NCI-H2081 treated with DMSO at 0.1 percent for 48 hours (cell line): ENCODE measurements at places on chromosomes 7 and 10.

- no peak for DNase-seq
Observed at GRCh38 chr7:128697302-128697905, 25.3 kb downstream of the GARIN1A start.

- no peak for DNase-seq
Observed at GRCh38 chr7:20785157-20786048, 1.3 kb downstream of the SP8 start.

GRCh38 chr7:114369294-114369693 lies 45.3 kb upstream of the FOXP2 start:
- no peak for DNase-seq

- DNase-seq, result no peak
Observed at GRCh38 chr7:33643530-33643929, 261.8 kb upstream of the BMPER start.

DNA sequence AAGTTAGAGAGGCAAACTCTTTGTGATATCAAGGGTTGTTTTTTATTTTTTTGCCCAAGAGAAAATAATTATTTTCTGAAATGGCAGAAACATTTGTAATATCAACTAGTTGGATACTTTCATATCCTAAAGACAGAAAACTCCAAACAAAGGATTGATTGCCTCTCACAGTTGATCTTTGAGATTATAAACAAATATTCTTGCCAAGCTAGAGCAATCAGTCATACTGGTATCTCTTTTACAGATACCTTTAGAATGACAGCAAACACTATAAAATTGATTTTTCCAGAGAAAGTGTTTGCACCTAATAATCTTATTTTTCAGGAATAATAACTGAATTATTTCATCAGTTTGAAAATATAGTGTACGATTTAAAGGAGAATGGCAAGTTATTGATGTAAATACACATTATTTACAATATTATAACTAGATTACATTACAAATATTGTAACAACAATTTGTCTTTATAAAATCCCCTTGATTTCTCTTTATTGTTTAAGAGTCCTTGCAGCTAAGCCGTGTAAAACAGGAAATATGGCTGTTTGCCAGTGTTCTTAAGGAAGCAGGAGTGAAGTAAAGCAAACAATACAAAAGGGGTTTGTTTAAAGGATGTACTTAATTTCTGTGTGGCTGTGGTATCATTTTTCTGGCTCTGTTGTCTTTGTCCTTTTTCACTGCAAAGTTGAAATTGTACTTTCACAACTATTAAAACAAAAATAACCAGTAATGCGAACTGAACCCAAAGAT lies 58.4 kb downstream of the MAPK8 start:
- no peak for DNase-seq

DNA sequence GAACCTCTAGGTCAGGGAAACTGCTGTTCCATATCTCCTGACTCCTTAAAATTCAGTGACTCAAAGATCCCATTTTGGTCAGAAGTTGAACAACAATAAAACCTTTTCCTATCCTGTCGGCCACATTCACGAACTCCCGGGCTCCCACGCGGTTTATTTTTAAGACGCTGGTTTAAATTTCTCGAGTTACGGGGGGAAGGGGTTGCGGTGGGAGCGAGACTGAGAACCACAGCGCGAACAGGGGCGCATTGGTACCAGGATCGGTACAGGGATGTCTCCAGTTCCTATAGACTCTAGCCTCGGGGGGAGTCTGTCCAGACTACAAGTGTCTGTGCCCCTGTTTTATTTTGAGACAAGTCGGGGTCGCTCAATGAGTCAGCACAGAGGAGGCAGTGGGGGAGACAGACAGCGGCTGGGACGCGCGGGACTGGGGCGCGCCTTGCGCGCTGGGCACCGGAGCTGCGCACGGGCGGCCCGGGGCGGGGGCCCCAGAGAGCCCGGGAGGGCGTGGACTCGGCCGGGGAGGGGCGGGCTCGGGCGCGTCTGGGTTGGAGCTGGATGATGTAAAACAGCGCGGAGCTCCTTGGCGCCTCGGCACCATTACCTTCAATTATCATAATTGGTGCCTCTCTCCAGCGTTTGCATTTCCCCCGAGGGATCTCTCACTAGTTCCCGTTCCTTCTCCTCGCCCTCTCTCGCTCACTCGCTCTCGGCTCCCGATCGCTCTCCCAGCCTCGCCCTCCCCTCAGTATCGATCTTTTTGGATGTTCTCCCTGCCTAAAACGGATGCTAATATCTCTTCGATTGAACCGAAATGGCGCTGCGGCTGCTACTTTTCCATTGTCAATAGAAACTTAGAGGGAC lies 8.7 kb upstream of the BAMBI start:
- DNase-seq, result no peak

GRCh38 chr10:7027237-7027912 lies 383.5 kb downstream of the SFMBT2 start:
- DNase-seq, result no peak

DNA sequence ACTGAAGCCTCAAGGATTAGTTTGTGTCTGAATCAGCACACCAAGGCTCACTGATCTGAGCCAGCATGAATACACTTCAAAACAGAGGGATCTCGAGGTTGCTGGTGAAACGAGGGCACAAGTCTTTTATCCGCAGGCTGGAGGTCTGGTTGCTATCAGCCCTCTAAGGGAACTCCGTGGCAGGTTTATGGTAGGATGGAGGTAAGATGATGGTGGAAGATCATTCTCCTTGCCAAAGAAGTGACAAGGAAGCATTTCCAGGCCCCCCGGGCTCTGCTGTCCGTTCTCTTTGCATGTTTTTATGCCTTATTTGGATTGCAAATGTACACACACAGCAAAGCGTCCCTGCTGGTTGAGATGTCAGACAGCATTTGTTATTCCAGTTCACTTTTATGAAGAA lies 268.3 kb downstream of the ARHGAP12 start:
- no peak for DNase-seq

DNA sequence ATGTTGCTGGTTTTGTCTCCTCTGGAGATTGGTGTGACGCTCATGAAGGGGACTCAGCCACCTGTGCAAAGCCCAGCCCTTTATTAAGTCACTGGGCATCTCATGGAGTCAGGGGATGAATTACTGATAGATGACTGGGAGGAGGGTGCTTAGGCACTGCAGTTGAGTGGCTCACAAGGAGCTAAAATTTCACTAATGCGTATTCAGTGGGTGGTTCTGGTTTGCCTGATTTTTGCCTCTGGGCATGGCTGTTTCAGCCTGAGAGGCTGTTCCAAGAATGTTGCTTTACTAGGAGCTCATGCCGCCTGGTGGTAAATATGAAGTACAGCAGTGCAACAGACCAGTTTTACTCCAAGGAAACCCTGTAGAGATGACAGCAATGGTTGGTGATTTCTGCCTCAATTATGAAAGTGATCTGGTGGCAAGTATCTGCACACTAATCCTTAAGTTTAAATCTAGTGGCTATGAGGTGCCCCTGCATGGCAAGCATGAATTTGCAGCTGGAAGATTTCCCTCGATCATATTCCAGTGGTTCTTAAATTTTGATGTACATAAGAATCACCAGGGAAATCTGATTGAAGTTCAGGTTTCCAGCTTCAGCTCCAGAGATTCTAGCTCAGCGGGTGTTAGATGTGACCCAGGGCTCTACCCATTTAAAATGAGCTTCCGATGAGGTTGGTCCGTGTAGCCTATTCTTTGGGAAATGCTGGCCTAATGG lies 19.9 kb downstream of the ACTA2 start:
- DNase-seq, result peak; percentile 56

- DNase-seq, result no peak
Observed at GRCh38 chr7:1368682-1369571, 90.3 kb downstream of the MICALL2 start.

DNA sequence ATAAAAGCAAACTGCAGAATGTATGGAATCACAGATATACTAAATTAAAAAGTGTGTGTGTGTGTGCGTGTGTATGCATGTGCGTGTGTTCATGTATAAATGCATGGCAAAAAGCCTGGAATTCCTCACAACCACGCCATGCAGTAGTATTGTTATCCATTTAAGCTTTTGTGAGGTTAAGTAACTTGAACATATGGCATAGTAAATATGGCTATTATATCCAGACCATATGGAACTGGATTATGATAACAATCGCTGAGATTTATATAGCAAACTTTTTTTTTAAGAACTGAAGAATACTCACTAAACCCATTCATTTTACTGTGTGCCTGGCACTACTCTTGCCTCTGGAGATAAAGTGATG lies 22.3 kb upstream of the NANOS1 start:
- DNase-seq, result no peak

- no peak for DNase-seq
Observed at GRCh38 chr7:106048706-106049020, 63.4 kb downstream of the SYPL1 start.

- DNase-seq, result no peak
Observed at GRCh38 chr7:113813471-113813870, 105.3 kb downstream of the PPP1R3A start.

DNA sequence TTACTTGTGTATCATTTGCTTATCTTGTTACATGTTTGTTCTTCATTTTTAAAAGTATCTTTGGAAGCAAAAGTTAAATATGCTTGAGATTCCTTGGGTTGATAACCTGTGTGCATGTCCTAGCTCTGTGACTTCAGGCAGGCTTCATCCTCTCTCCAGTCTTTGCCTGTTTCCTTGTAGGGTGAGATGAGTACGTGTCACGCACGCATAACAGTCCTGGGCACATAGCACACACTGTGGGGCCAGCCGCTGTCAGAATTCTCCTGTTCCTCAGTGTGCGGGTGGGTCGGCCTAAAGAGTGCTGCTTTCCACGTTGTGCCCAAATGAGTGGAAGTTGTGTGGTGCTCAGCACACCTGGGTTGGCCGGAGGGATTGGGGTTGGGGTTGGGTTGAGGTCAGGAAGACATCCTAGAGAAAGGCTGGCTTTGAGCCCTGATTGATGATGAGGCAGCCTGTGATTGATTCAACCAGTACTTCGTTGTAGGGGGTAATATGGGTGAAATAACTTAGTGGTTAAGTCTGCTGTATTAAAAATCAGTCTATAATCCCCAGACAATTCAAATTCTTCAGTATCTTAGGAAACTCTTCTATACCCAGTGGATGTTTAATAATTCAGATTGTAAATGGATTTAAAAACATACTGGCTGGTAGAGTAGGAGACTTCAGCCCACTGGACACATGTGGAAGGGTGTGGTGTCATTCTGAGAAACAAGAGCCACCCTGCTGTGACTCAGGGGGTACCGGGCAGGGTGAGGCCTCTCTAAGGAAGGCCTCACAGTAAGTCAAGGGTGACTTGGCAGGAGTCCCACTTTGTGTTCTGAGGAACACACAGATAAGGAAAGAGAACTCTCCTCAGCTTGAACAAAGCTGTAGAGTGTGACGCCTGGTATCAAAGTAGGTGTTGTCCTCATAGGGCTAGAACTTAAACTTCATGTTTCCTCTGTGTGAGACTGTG lies 54.8 kb downstream of the DAGLB start:
- DNase-seq, result no peak

DNA sequence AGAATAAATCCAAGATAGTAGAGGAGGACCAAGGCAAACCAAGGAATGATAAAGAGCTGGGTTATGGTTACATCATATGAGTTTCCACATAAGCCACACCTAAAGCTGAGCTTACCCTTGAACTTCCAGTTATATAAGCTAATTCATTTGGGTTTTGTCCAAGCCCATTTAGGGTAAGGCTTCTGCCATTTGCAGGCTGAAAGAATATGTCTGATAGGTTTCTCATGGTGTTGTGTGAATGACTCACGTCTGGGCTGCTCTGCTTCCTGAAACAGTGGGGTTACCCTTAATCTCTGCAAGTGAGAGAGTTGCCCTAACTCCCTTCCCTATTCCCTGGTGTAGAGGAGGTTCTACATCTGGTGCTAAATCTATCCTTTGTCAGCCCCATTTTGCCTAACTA lies 60.8 kb downstream of the PTTG1IP2 start:
- no peak for DNase-seq

DNA sequence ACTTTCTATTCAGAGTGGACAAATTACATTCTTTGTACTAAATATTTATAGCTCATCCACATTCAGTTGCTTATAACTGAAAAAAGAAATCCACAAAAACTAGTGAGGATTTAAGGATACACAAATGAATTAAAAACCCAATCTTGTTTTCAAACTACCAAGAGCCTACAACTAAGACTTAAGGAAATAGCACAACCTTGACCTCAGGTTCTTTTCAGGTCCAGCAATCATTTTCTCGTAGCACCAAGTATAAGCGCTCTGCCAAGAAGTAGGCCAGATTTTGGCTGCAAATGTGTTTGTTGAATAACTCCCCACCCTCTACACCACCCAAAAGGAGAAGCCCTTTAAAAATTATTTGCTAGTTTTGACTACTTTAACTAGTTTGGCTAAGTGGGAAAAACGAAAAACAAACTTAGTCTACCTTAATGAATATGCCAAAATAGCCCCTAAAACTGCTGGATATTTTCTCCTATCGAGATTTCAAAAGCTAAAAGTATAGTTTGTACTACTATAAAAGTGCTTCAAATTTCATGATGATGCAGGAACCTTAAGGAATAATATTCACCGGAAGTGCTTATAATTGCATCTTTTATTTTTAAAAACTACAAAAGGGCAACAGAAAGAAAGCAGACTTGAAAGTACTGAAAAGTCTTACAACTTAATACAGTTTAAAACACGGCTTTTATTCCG lies 2.7 kb upstream of the KMT2E start:
- no peak for DNase-seq

GRCh38 chr7:24301703-24302102 lies 17.7 kb downstream of the NPY start:
- DNase-seq, result no peak

DNA sequence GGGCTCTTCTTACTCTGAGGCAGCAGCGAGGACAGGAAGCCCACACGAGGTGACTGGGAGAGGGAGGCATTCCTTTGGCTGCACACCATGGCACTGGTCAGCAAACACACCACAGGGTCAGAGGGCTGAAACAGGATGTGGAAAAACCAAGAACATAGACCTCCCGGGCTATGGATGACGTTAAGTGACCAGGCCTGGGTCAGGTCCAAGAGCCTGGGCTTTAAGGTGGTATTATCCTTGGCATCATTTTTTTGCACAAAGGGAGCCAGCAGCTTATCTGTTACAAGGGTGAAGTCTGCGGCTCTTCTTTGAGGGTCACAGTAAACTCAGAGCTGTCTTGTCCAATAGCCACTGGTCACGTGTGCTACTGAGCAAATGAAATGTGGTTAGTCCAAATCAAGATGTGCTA lies 7.0 kb downstream of the WDR91 start:
- no peak for DNase-seq

- DNase-seq, result no peak
Observed at GRCh38 chr7:49926720-49927119, 153.3 kb downstream of the VWC2 start.

- no peak for DNase-seq
Observed at GRCh38 chr10:132056663-132057062, 9.1 kb upstream of the JAKMIP3 start.

- no peak for DNase-seq
Observed at GRCh38 chr10:91513598-91514424, 103.7 kb downstream of the HECTD2 start.

DNA sequence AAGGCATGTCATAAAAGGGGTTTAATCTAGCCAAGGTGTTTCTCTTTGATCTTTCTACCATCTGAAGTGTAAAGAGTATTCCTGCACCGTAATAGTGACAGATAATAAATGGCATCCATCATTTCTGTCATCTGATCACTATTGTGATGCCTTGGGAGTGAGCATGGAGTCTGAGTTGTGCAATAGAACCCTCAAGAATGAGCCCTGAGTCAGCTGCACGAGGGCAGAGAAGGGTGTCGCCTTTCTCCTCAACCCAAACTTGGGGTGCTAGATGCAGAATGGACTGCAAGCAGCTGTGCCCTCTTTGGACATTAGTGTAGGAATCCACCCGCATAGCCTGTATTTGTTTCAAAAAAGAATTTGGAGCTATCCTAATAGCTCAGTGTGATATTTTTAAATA lies 115.2 kb downstream of the ZNF37A start:
- DNase-seq, result no peak

- no peak for DNase-seq
Observed at GRCh38 chr10:57798830-57799229, 468.9 kb downstream of the IPMK start.
